Fibroblast of skin of left biceps (primary cell): ENCODE measurements at places on chromosomes 6 and 20.

- DNase-seq, result no peak
Observed at GRCh38 chr6:27986928-27987725, 30.1 kb downstream of the OR2B6 start.

DNA sequence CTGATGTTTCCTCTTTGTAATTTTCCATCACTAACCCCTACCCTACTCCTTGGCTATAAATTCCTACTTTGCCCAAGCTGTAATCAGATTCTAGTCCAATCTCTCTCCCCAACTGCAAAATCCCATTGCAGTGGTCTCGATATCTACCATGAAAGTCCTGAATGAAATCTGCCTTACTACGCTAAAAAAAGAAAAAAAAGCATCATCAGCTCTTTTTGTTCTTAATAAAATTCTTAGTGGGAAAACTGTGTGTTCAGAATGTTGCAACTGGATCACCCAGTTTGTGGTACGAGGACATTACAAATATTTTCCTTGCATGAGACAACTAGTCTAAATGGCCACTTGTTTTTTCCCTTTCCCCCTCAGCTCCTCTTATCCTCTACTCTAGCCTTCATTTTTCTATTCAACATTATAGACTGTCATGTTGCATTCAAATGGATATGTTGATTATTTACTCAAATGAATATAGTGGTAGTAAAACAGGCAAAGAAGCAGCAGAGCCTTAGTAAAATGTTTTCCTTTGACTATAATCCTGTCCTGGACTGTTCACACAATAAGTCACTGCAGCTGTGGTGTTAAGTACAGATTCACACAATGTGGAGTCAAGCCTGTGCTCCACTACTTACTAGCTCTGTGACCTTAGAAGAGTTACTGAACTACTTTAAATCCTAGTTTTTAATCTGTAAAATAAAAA lies 527.1 kb upstream of the MARCKS start:
- DNase-seq, result no peak

GRCh38 chr6:122077603-122078002 lies 321.8 kb upstream of the HSF2 start:
- no peak for DNase-seq

- DNase-seq, result no peak
Observed at GRCh38 chr20:41617059-41617901, 897 bp downstream of the CHD6 start.

- DNase-seq, result no peak
Observed at GRCh38 chr6:11919771-11920440, 92.2 kb upstream of the HIVEP1 start.

DNA sequence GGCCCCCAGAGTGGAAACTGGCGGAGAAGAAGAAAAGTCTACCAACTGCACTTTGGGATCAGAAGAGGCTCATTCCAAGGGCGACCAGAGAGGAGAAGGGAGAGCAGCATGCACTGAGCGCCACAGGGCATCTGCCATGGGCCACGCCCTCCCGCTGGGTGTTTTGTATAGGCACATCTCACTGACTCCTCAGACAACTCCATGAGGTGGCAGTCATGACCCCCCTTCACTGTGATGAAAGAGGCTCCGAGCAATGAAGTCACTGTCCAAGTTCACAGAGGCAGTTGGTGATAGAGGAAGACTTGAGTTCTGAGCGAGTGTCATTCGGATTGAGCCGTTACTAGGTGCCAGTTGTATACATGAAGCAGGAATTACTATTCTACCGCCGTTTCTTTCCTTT lies 15.4 kb downstream of the BPIFB1 start:
- no peak for DNase-seq

DNA sequence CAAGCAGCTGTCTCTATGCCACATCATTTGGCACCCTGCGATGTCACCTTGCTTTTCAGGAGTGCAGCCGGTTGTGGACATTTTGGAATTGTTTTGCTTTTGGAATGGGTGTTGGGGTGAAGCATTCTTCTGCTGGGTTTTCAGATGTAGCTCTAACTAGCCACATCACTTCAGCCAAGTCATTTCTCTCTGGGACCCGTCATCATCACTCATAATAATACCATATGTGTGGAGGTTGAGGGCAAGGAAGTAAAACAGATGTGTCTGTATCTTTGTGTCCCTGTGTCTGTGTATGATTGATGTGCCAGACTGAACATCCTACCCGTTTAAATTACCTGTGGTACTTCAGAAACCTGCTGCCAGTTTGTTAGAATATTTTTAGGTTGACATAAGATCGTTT lies 49.5 kb upstream of the TULP4 start:
- DNase-seq, result no peak

GRCh38 chr20:41249411-41250281 lies 67.9 kb downstream of the ZHX3 start:
- peak; percentile 36 for DNase-seq

GRCh38 chr6:107819964-107820337 lies 4.2 kb downstream of the SCML4 start:
- no peak for DNase-seq

DNA sequence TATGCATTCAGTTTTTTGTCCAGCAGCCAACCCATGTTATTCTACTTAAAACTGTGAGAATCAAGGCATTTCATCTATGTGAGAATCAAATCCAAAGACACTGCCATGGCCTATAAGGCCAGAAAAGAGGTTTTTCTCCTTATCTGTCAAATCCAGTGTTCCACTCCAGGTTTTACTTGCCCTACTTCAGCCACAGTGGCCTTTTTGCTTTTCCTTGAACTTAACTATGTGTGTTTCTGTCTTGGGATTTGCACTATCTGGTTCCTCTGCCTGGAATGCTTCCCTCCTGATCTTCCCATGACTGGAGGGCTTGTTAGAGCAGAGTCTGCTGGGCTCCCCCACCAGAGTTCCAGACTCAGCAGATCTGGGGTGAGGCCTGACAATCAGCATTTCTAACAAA lies 113.1 kb upstream of the DOK5 start:
- no peak for DNase-seq

DNA sequence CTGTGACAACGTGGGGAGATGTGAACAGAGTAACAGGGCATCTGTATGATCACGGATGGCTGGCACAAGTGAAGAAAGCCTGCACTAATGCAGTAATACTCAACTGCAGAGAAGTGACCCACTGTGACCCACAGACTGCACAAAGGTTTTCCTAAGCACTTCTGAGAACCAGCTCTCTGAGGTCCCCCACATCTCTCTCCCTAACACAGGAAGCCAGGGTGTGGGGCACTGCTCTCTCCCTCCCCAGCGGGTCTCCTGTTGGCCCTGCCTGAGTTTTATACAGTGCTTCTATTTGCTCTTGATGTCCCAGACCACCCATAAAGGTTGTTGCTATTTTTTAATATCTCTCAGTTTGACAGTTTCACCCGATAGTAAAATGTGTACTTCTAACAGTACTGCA lies 11.3 kb downstream of the APMAP start:
- no peak for DNase-seq

DNA sequence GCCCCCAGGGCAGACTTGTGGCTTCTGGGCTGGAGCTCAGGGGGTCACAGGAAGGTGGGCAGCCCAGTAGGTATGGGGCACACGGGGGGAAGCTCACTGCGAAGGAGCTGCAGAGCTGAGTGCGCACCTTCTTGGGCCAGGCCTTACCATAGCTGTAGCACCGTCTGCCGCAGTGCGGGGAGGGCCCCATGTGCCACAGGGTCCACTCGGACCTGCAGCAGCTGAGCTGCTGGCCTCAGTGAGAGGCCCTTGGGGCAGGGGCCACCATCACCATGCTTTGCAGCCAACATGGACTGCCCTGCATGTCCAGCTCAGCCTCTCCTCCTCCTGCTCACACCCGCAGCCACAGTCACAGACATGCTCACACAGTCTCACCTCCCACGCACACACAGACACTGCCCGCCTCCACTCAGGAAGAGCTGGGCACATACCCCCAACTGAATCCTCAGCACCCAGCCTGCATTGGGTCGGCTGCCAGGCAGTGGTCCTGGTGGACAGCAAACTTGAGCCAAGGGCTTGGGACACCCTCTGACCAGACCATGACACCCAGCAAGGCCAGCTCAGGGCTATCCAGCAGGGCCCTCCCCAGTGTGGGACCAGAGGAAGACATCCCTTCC lies 35.3 kb downstream of the YTHDF1 start:
- DNase-seq, result no peak

DNA sequence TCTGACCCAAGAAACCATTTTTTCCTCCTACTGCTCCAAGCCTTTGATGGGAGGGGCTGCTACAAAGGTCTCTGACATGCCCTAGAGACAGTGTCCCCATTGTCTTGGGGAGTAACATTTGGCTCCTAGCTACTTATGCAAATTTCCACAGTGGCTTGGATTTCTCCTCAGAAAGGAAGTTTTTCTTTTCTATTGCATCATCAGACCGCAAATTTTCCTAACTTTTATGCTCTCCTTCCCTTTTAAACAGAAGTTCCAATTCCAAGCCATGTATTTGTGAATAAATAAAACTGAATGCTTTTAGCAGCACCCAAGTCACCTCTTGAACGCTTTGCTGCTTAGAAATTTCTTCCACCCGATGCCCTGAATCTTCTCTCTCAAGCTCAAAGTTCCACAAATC lies 51.0 kb downstream of the SLC22A2 start:
- DNase-seq, result no peak

DNA sequence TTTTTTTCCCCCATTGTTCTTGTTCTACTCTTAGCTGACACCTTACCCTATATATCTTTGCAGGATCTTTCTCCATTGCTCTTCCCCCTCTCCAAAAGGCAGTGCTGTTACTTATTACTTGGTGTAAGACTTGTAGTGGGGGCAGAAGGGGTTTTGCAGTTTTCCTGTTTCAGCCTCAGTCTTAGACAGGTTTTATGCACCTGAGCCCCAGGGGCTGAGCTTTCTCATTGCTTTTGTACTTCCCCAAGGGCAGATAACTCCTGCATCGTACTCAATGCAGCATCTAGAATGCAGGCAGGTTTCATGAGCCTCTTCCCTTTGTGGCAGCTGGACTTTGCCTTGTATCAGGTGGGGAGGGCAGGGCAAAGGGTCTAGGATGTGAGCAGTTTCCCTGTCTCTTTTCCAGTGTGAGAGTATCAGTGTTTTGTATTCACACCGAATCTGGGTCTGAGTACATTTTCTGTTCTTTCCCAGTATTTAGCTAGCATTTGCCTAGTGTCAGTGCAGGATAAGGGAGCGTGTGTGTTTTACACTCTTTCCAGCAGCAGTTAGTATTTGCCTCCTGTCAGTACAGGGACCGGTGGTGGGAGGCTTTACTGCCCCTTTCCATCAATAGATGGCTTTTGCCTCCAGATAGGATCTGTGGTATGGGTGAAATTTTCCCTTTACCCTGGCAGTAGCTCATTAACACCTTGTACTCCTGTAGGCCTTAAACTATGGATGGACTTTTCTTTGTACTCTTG lies 19.6 kb downstream of the CYB5R4 start:
- DNase-seq, result no peak

DNA sequence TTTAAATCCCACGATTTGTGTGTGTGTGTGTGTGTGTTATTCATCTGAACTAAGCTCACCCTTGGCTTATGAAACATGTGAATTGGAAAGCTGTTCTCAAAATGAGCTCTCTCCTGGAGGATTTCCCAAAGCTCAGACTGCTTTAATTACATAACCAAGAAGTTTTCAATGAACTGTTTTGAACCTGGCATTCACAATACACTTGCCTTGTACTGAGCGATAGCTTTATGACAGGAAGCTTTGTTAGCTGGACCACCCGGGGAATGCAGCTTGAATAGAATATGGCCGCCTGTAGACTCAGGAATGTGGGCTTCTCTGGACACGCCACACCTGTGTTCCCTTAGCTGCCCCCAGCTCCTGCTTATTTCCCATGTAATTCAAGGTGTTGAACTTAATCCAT lies 71.4 kb upstream of the PREP start:
- peak; percentile 24 for DNase-seq

- peak; percentile 18 for DNase-seq
Observed at GRCh38 chr20:15836634-15837033, 736.6 kb downstream of the KIF16B start.

DNA sequence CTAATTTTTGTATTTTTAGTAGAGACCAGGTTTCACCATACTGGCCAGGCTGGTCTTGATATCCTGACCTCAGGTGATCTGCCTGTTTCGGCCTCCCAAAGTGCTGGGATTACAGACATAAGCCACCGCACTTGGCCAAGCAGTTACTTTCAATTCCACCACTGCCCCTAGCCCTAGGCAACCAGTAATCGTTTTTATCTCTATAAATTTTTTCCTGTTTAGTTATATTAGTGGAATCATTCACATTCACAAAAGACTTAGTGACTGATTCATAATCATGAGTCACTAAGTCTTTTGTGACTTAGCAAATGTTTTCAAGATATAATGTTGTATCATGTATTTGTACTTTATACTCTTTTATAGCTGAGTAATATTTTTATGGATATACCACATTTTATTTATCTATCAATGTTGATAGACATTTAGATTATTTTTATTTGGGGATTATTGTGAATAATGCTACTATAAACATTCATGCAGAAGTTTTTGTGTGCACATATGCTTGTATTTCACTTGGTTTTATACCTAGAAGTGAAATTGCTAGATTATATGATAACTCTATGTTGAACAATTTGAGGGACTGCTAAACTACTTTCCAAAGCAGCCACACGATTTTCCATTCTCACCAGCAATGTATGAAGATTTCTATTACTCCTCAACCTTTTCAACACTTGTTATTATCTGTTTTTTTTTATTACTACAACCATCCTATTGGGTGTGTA lies 421.4 kb upstream of the ID4 start:
- DNase-seq, result no peak

DNA sequence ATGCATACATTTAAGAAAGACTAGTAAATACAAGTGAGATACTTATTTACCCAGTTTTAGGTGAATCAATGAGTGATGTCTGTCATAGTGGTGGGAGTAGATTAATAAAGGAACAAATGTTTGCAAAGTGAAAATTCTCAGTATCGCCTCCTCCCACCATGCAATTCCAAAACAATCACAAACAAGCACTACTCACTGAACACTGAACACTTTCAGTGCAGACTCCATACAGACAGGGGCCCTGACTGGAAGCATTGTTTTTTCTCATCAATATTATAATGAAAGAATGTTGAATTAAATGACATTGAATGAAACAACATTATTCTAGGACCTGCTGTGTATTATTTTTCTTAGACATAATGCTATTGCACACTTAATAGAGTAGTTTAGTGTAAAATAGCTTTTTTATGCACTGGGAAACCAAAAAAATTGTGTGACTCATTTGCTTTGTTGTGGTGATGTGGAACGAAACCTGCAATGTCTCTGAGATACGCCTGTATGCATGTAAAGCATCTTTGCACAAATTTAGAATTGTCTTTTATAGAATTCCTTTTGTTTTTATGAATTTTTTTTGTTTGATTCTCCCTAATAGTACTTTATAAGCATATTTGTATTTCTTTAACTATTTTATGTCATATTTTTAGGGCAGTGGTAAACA lies 317.5 kb downstream of the UTRN start:
- DNase-seq, result no peak

- DNase-seq, result no peak
Observed at GRCh38 chr20:43994486-43995100, 79.9 kb downstream of the TOX2 start.

GRCh38 chr6:108650781-108651180 lies 90.1 kb downstream of the FOXO3 start:
- DNase-seq, result peak; percentile 56
